OCI-LY7 (cell line): ENCODE measurements at places on chromosomes 7 and 10.

DNA sequence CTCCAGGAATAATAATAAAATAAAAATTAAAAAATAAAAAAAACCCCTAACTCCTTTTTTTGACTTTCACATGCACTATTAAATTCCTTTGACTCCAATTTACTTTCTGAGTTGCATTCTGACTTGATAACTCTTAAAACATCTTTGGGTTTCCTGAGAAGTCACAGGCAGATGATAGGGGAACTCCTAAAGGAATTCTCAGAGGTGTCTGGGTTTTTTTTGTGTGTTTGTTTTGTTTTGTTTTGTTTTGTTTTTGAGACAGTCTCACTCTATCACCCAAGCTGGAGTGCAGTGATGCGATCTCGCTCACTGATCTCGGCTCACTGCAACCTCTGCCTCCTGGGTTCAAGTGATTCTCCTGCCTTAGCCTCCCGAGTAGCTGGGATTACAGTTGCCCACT, 52.7 kb upstream of the APBB1IP start:
- no peak for DNase-seq

GRCh38 chr7:7706101-7706511, 12.3 kb downstream of the RPA3 start:
- no peak for DNase-seq

DNA sequence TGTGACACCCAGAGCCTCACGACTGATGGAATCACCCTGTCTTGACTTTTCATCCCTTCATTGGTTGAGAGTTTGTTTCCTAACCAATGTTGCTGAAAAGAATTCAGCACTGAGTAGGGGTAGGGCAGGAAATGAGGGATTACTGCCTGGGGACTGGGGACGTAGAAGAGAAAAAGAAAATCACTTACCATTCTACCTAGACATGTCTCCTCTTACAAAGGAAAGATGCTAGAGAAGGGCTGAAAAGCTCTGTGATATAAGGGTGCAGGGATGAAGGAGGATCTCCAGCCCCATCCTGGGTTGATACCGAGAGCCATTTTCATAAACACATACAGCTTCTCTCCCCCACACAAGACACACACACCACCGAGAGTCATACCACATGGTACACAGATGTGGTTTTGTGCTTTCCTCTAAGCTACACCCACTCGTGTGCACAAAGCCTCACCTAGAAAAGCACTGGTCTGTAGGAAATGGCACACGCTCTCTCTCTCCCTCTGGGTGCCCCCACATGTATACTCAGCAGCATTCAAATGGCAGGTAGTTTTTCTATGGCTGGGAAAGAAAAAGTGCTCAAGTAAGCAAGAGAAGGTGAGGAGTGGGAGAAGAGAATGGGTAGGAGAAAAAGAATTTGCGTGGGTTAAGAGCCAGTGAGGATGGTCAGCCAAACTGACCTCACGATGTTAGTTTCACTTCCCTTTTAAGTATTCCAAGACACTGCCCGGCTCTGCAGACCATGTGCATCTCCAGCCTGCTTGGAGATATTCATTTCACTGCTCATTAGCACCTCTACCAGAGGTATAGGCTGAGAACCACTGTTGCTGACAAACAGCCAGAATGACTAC, 85.8 kb downstream of the CALD1 start:
- DNase-seq, result no peak

- no peak for DNase-seq
Measured at GRCh38 chr7:75813781-75814236, at the start of gene CCL24. TSS of gene CCL24 (minus strand) at chr7:75813806. CDS start at chr7:75813715, 91 bp downstream.

DNA sequence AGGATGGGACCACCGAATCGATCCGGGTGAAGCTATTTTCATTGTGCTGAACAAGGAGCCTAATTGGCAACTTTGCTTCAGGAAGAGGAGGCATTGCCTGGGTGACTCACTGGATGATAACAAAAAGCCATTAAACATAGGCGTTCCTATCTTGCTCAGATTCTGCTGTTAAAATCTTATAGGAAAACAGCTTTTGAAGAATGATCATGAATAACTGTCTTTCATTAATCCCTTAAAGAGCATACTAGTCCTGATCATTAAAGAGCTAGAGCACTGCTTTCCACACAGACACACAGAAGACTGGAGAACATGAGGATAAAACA, 174.2 kb upstream of the IMMP2L start:
- DNase-seq, result no peak

- DNase-seq, result no peak
Measured at GRCh38 chr7:28647076-28647421, 234.7 kb downstream of the CREB5 start.

- DNase-seq, result no peak
Measured at GRCh38 chr7:41886901-41887311, 184.0 kb upstream of the INHBA start.

GRCh38 chr10:95363303-95363912, 72.6 kb upstream of the PDLIM1 start:
- peak; percentile 82 for DNase-seq

DNA sequence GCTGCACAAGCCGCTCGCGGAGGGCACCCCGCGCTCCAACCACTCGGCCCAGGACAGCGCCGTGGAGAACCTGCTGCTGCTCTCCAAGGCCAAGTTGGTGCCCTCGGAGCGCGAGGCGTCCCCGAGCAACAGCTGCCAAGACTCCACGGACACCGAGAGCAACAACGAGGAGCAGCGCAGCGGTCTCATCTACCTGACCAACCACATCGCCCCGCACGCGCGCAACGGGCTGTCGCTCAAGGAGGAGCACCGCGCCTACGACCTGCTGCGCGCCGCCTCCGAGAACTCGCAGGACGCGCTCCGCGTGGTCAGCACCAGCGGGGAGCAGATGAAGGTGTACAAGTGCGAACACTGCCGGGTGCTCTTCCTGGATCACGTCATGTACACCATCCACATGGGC, 50.0 kb downstream of the FIGNL1 start:
- no peak for DNase-seq

DNA sequence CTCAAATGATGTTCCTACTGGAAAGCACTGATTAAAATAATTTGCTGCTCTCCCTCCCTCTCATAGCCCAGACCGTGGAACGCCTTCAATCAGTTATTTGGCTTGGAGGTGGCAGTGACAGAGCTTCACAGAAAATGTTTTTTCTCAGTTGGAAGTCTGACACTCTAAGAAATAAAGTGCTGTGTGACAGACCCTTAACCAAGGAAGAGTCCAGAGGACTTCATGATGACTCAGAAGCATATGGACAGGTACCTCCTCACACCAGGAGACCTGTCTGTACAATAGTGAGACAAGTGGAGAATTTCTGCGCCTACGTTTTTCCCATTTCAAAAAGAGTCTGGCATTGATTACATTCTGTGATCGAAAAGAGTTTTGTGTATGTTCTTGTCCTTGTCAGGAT, 295.5 kb downstream of the DOCK4 start:
- no peak for DNase-seq
